ENCODE measurements at places on chromosomes 3 and 15.

GRCh38 chr15:82828075-82828474 is 18.6 kb downstream of the WHAMM start:
- no peak for DNase-seq

DNA sequence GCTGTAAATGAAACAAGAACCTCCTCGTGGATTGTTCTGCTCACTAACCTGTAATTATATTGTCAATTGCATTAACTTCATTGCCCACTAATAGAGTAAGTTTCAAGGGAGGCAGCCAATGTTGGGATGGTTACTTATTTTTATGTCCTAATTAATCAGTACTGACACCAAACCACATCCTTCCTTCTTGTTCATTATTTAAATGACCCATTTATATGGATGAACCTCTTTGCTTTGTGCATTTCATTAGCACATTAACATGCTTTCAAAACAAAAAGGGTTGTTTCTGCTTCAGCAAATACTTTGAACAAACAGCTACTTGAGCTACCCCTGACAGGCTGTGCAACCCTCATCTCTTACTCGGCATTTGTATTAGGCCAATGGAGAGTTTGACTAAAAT is 374.2 kb downstream of the MECOM start:
- DNase-seq = no peak

- no peak for DNase-seq
Observed at GRCh38 chr3:33718595-33718907, 497 bp upstream of the CLASP2 start.

GRCh38 chr15:67892559-67893377 is 52.9 kb upstream of the RNU6-1 start:
- no peak for DNase-seq

DNA sequence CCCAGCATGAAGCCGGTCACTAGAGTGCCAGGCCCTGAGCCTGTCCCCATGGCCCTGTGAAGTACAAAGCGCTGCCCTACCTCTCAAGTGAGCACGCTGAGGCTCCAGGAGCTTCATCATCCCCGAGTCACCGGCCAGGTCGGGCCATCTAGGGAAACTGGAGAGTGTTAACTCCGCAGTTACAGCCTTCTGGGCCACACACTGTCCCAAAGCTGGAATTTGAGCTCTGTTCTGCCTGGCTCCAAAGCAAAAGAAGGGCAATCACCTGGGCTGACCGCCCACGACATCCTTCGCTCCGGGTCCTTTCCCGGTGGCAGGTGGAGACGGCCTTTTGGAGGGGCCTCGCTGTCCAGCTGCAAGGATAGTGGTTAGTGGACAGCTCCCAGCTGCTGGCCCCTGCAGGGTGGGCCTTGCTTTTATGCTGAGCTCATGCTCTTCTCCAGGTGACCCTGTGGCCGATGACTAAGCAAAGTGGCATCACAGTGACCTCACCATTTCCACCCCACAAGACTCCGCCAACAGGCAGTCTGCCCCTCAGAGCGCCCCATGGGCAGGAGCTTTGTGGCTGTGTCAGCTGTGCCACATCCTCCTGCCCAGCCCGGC is 3.5 kb upstream of the MUC4 start:
- no peak for DNase-seq

Data from NCI-H460 (cell line).